ENCODE measurements at places on chromosomes 12 and 14. TPM values are rescaled to one million over a fixed set of nuclear protein-coding genes. Genes with fewer than 3 reads are reported as not detected.

GRCh38 chr14:22977684-22978486 is 4.5 kb downstream of the AJUBA start:
- H3K4me1 ChIP-seq, result no peaks in the 10 kb centered on the region
- no peaks in the 10 kb centered on the region for H3K27me3 ChIP-seq
- no peak for DNase-seq
- no peak overlapping the region for H3K4me3 ChIP-seq
- H3K27ac ChIP-seq, result peak overlapping the region; percentile 34

- no peaks in the 10 kb centered on the region for H3K4me1 ChIP-seq
- no peak overlapping the region for H3K27ac ChIP-seq
- H3K4me3 ChIP-seq, result no peak overlapping the region
- DNase-seq, result no peak
- no peaks in the 10 kb centered on the region for H3K36me3 ChIP-seq
- no peaks in the 10 kb centered on the region for H3K27me3 ChIP-seq
Measured at GRCh38 chr14:100762089-100762515, 35.4 kb downstream of the DLK1 start.

- no peaks in the 10 kb centered on the region for H3K4me1 ChIP-seq
- H3K4me3 ChIP-seq, result no peak overlapping the region
- H3K36me3 ChIP-seq, result no peaks in the 10 kb centered on the region
- H3K27me3 ChIP-seq, result no peaks in the 10 kb centered on the region
- no peak overlapping the region for H3K27ac ChIP-seq
- DNase-seq, result no peak
Measured at GRCh38 chr14:101113835-101114725, 210.6 kb upstream of the RTL1 start.

- no peak overlapping the region for H3K4me3 ChIP-seq
- no peaks in the 10 kb centered on the region for H3K4me1 ChIP-seq
- no peak overlapping the region for H3K27ac ChIP-seq
Measured at GRCh38 chr12:86660488-86661147, 404.4 kb upstream of the MGAT4C start.

DNA sequence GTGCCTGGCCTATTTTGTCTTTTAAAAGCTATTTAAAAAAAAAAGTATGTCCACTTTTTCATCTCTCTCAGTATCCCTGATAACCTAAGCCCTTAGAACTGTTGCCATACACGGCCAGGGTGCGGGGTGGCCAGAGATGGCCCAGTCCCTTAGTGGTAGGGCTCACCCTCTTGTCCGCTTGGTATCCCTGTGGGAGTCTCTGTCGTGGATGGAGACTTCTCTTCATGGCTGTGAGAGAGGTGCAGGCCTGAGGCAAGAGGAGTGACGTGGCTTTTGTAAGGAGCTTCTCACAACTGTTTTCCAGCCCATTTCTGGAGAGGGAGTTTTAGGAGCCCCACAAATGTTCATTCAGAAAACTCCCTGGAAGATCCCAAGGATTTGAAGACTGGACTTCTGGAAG is 26.8 kb downstream of the XRCC3 start:
- no peak overlapping the region for H3K4me3 ChIP-seq
- H3K36me3 ChIP-seq, result no peaks in the 10 kb centered on the region
- no peaks in the 10 kb centered on the region for H3K27me3 ChIP-seq
- no peak for DNase-seq
- H3K27ac ChIP-seq, result peak overlapping the region; percentile 18

- no peaks in the 10 kb centered on the region for H3K27me3 ChIP-seq
- DNase-seq, result peak; percentile 0
- H3K36me3 ChIP-seq, result no peaks in the 10 kb centered on the region
- H3K27ac ChIP-seq, result no peak overlapping the region
- peaks cover 40% of the 10 kb centered on the region for H3K4me1 ChIP-seq
Measured at GRCh38 chr14:76771437-76771980, 10.2 kb downstream of the VASH1 start.

GRCh38 chr14:74349757-74350156 is 1.5 kb downstream of the VRTN start:
- no peaks in the 10 kb centered on the region for H3K4me1 ChIP-seq
- no peak for DNase-seq
- H3K4me3 ChIP-seq, result no peak overlapping the region
- no peaks in the 10 kb centered on the region for H3K36me3 ChIP-seq
- H3K27ac ChIP-seq, result no peak overlapping the region

- H3K4me1 ChIP-seq, result peaks cover 4% of the 10 kb centered on the region
- H3K36me3 ChIP-seq, result no peaks in the 10 kb centered on the region
- DNase-seq, result no peak
- H3K27ac ChIP-seq, result no peak overlapping the region
- no peaks in the 10 kb centered on the region for H3K27me3 ChIP-seq
- no peak overlapping the region for H3K4me3 ChIP-seq
Measured at GRCh38 chr12:106602076-106602475, 19.3 kb downstream of the RFX4 start.

DNA sequence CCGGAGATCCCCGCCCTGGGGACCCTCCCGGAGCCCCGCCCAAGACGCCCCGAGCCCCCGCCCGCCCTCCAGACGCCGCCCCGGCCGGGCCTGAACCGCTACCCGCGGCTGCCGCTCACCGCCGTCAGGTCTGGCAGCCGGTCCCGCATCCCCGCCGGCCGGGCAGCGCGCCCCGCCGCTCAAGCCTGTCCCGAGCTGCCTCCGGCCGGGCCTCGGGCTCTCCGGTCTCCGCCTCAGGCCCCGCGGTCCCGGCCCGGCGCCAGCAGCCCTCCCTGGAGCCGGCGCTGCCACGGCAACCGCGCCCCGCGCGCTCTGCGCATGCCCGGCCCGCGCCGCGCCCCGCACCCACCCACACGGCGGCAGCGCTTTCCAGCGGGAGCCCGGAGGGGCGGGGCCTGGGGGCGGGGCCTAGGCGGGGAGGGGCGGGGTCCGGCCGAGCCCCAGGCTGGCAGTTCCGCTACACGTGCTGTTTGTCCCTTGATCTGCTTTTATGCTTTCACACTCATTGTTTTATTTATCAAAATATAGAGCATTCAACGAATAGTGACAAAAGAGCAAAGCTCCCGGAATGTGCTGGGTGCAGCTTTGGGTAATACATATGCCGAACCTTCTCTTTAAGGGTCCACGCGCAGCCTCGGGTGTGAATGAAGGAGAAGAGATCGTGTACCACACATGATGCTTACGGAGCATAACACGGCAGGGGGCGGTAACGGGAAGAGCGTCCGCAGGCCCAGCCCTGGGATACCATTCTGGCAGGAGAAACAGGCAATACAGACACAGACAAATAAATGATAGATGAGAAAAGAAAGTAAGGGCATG is at the start of gene STX2:
Gene STX2, minus strand, starts transcription at position 300 of the 819 bp plus-strand sequence. Its CDS starts 151 bp downstream, at position 149.
- peak within 1 kb of the TSS; percentile 92 for H3K4me3 ChIP-seq
- H3K27ac ChIP-seq, result peak within 1 kb of the TSS; percentile 60
- no peaks in the 10 kb centered on the region for H3K36me3 ChIP-seq

DNA sequence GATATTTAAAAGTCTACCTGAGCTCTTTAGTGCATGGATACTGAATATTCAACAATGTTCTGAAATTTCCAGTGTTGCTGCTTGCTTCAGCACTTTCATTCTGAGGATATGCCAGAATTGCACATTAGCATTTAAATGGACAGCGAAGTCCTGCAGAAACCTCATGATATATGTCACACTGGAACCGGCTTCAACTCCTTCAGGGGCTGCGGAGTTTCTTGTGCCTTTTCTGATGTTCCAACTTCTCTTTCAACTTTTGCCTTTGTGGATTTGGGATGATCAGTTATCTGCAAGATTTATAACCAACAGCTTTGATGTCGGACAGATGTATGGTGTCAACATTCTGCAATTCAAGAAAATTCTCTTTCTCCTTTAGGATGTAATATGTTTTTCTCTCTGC is 142.5 kb upstream of the LMNTD1 start:
- no peak overlapping the region for H3K4me3 ChIP-seq
- no peaks in the 10 kb centered on the region for H3K4me1 ChIP-seq
- no peak for DNase-seq
- no peaks in the 10 kb centered on the region for H3K27me3 ChIP-seq
- no peaks in the 10 kb centered on the region for H3K36me3 ChIP-seq

GRCh38 chr12:55815473-55815872 is 2.1 kb downstream of the SARNP start:
- DNase-seq, result no peak
- no peaks in the 10 kb centered on the region for H3K36me3 ChIP-seq
- no peak overlapping the region for H3K4me3 ChIP-seq
- H3K27ac ChIP-seq, result no peak overlapping the region
- H3K27me3 ChIP-seq, result no peaks in the 10 kb centered on the region

DNA sequence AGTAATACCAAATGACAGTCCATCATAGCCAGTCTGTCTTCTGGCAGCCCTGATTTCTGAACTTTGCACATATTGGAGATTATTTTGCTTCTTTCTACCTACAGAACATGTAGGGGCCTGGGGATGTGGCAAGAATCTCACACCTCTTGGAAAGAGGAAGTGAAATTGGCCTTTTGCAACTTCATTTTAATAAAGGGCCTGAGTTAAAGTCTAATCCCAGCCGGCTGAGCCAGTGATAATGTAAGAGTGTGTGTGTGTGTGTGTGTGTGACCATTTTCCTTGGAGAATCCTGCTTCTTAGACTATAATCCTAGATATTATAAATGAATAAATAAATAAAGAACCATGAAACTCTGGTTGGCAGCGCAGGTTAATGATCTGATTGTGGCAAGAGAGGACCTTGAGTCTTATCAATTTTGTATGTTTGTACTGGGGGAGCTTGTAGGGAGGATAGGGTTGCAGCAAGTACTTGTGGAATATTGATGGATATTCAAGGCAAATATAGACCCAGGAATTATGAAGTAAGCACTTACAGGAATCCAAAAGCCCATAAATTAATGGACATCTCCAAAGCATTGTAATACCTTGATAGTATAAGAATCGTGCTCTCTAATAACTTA is 233.2 kb upstream of the AMIGO2 start:
- no peak overlapping the region for H3K4me3 ChIP-seq
- H3K27me3 ChIP-seq, result no peaks in the 10 kb centered on the region
- H3K36me3 ChIP-seq, result no peaks in the 10 kb centered on the region

DNA sequence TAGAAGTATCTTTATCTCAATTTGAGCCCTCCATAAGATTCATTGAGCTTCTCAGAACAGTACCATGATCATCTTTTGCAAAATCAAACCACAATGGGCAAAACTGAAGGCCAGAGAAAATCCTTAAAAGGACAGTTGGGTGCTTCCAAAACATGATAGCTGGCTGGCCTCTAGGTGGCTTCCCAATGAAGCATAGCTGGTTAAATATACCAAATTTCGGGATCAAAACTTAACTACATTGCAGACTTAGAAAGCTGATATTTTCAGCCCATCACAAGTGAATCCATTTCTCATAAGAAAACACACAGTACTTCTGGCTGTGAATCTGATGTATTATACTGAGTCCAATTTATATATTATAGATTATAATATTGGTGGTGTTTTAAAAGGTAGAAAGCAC is 15.3 kb upstream of the PIK3C2G start:
- H3K4me3 ChIP-seq, result no peak overlapping the region
- H3K27me3 ChIP-seq, result no peaks in the 10 kb centered on the region
- no peak overlapping the region for H3K27ac ChIP-seq
- H3K4me1 ChIP-seq, result no peaks in the 10 kb centered on the region
- H3K36me3 ChIP-seq, result no peaks in the 10 kb centered on the region

DNA sequence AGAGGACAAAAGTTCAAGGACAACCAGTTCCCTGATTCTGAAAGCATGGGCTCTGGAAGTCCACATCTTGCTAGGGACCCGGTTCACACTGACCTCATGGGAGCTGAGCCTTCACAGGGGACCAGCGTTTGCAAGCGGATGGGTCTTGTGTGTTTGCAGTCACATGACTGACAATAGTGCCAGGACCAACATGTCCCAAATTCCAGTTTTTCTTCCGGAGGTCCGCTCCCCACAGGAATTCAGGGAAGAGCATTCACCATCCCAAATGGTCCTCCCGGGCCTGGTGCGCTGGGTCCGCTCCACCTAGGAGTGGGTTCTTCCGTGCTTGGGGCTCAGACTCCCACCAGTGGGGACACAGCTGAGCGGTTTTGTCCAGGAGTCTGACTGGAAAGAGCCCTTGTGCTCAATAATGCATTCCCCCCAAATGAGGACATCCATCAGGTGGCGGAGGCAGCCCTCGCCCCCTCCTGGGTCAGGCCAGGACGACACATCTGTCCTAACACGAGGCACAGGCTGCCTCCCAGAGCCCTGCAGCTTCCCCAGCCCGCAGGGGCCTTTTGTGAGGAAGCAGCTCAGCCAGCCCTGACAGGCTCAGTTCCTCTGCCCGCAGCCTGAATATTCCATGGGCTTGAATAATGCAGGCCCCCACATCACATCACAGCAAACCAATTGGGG is 91.8 kb upstream of the BCL11B start:
- no peak overlapping the region for H3K4me3 ChIP-seq
- no peaks in the 10 kb centered on the region for H3K36me3 ChIP-seq
- no peaks in the 10 kb centered on the region for H3K27me3 ChIP-seq

DNA sequence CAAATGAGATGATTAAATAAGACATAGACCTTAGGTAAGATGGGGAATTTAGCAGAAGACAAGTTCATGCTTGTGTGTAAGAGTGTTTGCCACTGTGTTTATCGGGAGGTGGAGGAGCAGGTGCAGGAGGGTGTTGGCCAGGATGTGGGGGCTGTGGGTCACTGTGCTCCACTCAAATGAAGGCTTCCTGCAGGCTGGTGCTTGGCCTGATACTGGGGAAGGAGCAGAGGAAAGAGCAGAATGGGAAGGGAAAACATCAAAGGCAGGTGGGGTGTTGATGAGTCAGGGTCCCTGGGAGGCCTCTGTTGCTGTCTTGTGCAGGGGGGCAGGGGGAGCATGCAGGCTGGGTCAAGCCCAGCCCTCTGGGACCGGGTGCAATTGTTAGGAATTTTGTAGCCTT is 126.5 kb downstream of the TSPAN9 start:
- H3K36me3 ChIP-seq, result no peaks in the 10 kb centered on the region
- H3K4me1 ChIP-seq, result no peaks in the 10 kb centered on the region
- peaks cover 13% of the 10 kb centered on the region for H3K27me3 ChIP-seq
- H3K4me3 ChIP-seq, result no peak overlapping the region

HNF1A gene
- total RNA-seq, result not detected

OR6C2 gene
- total RNA-seq, result not detected

DPPA3 gene
- total RNA-seq, result not detected

EID3 gene
- 13.2 TPM for total RNA-seq

SMCO2 gene
- total RNA-seq, result not detected

Measured in tibial nerve (tissue), 4 donors.